Esophagus mucosa (tissue), 1 donor: ENCODE measurements at places on chromosomes 1 and 21. TPM values are rescaled to one million over a fixed set of nuclear protein-coding genes. Genes with fewer than 3 reads are reported as not detected.

DNA sequence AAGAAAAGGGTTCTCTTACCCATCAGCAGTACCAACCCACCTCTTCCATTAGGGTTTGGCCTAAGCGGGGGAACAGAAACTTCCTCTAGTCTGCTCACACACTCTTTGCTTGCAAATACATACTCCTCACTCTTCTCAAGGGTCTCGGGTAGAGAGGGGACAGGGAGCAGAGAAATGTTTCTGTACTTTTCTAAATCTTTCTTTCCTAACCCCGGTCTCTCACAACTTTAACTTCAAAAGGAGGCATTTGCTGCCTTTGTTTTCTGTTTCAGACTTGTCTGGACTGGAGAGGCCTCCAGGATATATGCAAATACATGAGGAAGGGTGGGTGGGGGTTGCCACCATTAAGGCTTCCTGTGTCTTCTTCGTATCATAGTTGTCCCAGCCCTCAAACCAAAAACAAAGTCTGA, 10.5 kb upstream of the LAX1 start:
- peak; percentile 55 for ATAC-seq

DNA sequence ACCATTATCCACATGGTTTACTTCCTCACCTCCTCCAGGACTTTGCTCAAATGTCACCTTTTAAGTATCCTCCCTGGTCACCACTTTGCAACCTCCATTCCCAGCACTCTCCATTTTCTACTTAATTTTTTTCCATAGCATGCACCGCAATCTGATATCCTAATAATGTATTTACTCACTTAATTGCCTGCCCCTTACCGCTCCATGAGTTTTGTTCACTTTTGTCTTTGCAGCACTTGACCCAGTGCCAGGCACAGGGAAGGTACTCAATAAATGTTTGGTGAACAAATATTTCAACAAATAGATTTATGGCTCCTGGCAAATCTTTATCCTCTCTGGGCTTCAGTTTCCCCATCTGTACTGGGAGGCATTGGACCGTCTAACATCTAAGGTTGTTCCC, 53.6 kb downstream of the UBE2T start:
- no peak for ATAC-seq

DNA sequence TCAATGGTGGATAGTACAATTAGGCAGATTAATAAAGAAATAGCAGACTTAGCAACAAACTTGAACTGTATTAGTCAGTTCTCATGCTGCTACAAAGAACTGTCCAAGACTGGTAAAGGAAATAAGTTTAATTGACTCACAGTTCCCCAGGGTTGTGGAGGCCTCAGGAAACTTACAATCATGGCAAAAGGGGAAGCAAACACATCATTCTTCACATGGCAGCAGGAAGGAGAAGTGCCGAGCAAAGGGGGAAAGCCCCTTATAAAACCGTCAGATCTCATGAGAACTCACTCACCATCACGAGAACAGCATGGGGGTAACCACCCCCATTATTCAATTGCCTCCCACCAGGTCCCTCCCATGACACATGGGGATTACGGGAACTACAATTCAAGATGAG, 27.1 kb upstream of the PDE4B start:
- ATAC-seq: no peak

- ATAC-seq: peak; percentile 88
Observed at GRCh38 chr1:243730487-243731150, 119.4 kb downstream of the AKT3 start.

DNA sequence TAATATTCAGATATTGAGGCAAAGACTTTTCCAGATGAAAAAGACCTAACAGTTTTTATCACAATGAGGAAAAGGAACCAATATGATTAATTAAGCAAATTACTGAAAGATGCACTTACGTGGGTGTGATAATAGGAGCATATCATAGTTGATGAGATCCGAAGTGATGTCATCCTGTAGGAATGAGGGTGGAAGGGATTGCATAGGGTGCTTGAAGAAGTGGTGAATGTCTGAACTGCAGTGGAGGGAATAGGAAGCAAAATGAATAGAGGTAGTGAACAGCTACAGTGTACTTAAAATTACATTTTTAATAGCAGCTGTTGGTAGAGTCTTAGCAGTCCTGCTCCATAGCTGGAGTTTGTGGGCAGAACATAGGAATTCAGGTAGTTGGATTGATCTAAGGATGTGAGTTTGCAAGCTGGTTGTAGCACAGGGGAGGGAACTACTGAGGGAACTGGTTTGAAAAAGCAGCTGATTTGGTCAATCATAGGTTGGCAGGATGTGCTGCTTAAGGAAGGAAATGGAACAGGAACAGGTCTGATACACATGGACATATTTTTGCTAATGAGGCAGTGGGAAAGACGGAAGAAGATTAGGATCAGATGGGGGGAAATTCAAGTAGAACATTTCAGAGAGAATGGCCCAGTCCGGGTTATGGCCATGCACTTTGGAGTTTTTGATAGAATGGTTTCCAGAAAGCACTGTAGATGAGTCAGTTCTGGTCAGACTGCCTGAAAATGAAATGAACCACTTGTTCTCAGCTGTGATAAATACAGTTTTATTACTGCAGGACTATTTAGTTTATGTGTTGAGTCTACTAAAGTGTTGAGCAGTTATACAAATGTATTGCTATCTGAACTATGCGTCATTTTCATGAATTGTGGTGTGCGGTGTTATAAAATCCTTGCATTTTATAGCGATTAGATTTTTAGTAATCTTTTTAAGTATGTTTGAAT, 155.8 kb downstream of the RYR2 start:
- ATAC-seq: no peak

- ATAC-seq: no peak
Observed at GRCh38 chr1:202802998-202803932, 5.0 kb downstream of the KDM5B start.

DNA sequence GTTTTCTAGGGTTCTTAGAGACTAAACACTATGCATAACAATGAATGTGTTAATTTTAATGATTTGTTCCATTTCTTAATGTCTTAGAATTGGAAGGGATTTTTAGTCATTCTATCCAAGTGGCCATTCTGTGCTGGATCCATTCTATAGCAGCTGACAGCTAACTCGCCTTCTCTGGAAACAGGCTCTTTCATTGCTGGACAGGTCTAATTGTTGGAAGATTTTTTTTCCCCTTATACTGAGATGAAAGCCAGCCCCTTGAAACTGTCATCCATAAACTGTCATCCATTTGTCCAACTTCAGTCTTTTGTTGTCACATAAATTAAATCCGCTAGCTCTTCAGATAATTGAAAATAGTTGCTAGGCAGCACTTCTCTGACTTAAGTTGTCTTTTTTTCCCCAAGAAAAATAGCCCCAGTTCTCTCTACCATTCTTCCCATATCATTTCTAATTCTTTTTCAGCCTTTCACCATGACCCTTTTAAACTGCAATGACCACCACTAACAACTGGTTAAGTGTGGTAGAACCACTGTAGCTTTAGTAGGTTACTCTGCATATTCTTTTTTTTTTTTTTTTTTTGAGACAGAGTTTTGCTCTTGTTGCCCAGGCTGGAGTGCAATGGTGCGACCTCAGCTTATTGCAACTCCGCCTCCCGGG, 19.7 kb downstream of the AK4 start:
- ATAC-seq: no peak

- ATAC-seq: peak; percentile 62
Observed at GRCh38 chr1:152034654-152035538, 1.9 kb downstream of the S100A11 start.

DNA sequence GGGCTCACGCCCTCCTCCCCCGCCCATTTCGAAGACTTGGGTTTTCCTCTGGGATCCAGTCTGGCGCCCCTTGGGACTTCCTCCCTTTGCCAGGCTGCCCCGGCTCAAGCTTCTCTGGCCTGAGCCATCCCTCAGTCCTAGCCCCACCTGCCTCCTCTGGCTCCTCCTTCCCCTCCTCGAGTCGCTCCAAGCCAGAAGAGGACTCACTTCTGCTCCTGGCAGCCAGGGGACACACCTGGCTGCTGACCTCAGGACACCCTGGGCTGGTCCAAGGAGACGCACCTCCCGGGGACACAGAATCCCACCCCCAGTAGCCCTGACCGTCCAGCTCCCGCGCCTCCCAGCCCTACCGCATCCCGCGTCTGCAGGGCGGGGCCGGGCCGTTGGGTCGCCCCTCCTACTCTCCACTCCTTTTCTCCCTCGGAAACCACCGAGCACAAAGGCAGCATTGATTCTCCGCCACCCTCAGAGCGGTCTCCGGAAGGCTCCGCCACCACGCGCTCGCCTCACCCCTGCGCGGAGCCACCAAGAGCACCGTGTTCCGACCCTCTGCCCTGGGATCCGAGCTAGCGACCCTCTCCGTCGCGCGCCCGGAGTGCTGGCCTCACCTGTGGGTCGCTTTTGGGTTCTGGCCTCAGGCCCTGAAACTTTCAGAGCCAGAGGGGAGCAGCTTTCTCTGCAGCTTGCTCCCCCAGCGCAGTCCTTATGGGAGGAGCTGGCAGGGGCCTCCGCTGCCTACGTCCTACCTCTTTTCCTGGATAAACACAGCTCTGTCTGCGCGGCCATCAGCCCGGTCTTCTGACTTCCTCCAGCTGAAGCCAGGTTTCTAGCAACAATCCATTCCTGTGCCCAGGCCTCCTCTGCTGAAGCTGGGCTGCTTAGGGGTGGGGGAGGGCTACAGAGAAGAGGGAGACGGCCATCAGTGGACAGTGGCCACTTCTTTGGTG, at the start of gene C2CD4D:
Gene C2CD4D, minus strand, starts transcription at position 364 of the 947 bp plus-strand sequence. CDS start 831 bp downstream, outside the sequence.
- ATAC-seq: peak; percentile 66

GRCh38 chr1:119737040-119737682, 25.4 kb downstream of the PHGDH start:
- peak; percentile 25 for ATAC-seq

GRCh38 chr1:184052750-184053149, 1.2 kb downstream of the TSEN15 start:
- no peak for ATAC-seq

GRCh38 chr1:3863231-3863935, 6.1 kb downstream of the DFFB start:
- no peak for ATAC-seq

- peak; percentile 74 for ATAC-seq
Observed at GRCh38 chr1:230568008-230568407, 74.3 kb upstream of the COG2 start.

DNA sequence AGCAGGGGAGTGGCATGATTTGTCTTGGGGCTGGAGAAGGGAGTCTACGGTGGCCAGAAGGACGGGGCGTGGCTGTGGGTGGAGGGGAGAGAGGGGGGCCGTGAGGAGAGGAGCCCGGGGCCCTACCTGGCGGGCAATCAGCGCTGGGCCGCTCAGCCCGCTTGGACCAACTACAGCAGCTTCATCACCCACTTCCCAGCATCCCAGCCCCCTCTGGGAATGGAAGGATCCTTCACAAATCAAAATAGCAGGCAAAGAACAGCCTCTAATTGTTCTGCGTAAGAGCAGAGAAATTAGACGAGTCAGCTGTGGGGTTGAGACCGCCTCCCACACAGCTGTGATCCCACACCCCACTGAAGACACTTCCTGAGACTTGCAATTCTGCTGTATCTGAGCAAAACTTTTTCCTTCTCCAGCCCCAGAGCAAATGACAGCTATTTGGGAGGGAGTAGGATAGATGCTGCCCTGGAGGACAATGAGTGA, 43.5 kb downstream of the OPRD1 start:
- ATAC-seq: no peak

- no peak for ATAC-seq
Observed at GRCh38 chr1:58442114-58442513, 104.4 kb downstream of the OMA1 start.

- ATAC-seq: peak; percentile 67
Observed at GRCh38 chr1:197787056-197787455, 11.8 kb upstream of the DENND1B start.

DNA sequence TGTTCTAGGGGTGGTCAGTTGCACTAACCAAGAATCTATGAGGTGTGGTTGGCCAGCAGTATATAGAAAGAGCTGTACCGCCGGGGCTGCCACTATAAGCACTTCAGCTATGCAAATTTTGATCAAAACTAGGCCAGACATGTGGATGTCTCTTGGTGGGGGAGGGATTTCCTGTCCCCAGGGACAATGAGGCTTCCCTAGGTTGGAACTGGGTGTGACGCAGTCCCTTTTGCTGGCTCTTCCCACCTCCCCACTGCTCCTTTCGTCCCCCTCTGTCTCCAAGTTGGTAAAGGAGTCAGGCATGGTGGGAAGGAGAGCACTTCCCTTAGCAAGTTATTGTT, 13.6 kb downstream of the SDCCAG8 start:
- no peak for ATAC-seq

- ATAC-seq: no peak
Observed at GRCh38 chr1:157288996-157289395, 150.8 kb upstream of the ETV3 start.

DNA sequence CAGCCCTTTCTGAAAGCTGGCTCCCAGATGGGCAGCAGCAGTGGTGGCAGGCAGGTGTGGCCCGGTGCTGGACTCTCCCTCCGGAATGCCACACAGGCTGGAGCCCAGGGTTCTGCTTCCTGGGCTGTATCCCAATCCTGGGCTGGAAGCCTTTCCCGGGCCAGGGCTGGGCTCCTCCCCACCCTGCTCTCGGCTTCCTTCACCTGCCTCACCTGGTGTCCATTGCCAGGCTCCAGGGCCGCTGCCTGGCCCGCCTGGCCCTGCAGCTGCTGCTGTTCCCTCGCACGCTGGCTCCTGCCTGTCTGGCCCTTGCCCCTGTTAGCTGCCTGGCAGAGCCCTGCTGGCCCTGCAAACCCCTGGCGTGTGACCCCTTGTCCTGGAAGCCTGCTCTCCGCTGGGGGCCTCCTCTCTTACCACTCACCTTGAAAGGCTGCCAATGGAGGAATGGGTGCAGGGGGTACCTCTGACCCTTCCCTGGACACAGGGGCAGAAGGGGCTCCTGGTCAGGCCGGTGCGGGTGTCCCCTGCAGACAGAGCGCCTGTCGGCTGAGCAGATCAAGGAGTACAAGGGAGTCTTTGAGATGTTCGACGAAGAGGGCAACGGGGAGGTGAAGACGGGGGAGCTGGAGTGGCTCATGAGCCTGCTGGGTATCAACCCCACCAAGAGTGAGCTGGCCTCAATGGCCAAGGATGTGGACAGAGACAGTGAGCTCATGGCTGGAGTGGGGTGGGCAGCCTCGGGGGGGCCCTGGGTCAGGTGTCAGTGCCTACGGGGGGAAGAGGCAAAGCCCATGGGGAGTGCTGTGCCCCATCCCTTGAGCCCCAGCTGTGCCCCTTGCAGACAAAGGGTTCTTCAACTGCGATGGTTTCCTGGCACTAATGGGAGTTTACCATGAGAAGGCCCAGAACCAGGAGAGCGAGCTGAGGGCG, 1.1 kb downstream of the CALML6 start:
- ATAC-seq: no peak

DNA sequence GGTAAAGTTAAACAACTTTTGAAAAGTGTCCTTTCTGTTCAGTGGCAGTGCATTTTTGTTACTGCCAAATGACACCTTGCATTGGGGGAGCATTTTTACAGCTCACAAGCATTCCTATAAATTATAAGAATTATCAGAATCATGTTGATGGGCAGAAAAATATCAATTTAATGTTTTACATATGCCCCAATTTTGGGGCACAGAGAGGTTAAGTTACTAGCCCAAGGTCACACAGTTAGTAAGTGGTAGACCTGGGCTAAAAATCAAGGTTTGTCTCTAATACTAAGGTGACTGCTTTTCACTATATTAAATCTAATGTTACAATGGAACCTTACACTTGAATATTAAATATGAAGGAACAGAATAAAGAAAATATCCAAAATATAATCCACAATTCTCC, 180.1 kb upstream of the IVNS1ABP start:
- no peak for ATAC-seq

The AMY1A gene
- not detected for total RNA-seq

The CGN gene
- total RNA-seq: 9.3 TPM

The RIPK4 gene
- total RNA-seq: 51.1 TPM

The KIRREL1 gene
- 9.9 TPM for total RNA-seq

The TNFAIP8L2 gene
- not detected for total RNA-seq

The TMEM269 gene
- 0.08 TPM for total RNA-seq

The CTSS gene
- 19.6 TPM for total RNA-seq

The ADAMTSL4 gene
- total RNA-seq: 42.9 TPM

The KIF17 gene
- total RNA-seq: 0.60 TPM

The SRM gene
- total RNA-seq: 54.6 TPM

The AMY2A gene
- total RNA-seq: not detected

The KISS1 gene
- not detected for total RNA-seq
